CMK (cell line): ENCODE measurements at places on chromosomes 6 and 20.

GRCh38 chr20:37413379-37413778 is 67.4 kb downstream of the SRC start:
- no peak for DNase-seq

GRCh38 chr6:43310624-43311023 is 2.0 kb upstream of the CRIP3 start:
- no peak for DNase-seq

- no peak for DNase-seq
These were observed 3.9 kb downstream of the HEY2 start for GRCh38 chr6:125753218-125753936.

- DNase-seq: no peak
These were observed 3.1 kb downstream of the NOL4L start for GRCh38 chr20:32581839-32582658.

- no peak for DNase-seq
These were observed 13.2 kb upstream of the HMGA1 start for GRCh38 chr6:34223381-34223955.
